ENCODE measurements at places on chromosomes 3 and 15. TPM values are rescaled to one million over a fixed set of nuclear protein-coding genes. Genes with fewer than 3 reads are reported as not detected.

SPATA12 gene
- total RNA-seq, result 0.29 TPM

CAND2 gene
- 0.37 TPM for total RNA-seq

TRPC1 gene
- 8.6 TPM for total RNA-seq

EPHB1 gene
- 0.06 TPM for total RNA-seq

ENTPD3 gene
- total RNA-seq, result 0.03 TPM

SHC4 gene
- 0.92 TPM for total RNA-seq

SLC25A26 gene
- 20.2 TPM for total RNA-seq

RPP25 gene
- 28.2 TPM for total RNA-seq

COL6A6 gene
- total RNA-seq, result not detected

HHLA2 gene
- 0.03 TPM for total RNA-seq

IL5RA gene
- not detected for total RNA-seq

TRH gene
- total RNA-seq, result not detected

IFT80 gene
- total RNA-seq, result 11.6 TPM

SERINC4 gene
- 0.09 TPM for total RNA-seq

SEMA3G gene
- 0.06 TPM for total RNA-seq

CFAP44 gene
- 1.5 TPM for total RNA-seq

ADAMTS9 gene
- total RNA-seq, result 0.63 TPM

CPB1 gene
- not detected for total RNA-seq

GLDN gene
- 0.08 TPM for total RNA-seq

MAPKBP1 gene
- 4.9 TPM for total RNA-seq

ESYT3 gene
- total RNA-seq, result 0.37 TPM

PTPN9 gene
- total RNA-seq, result 47.4 TPM

COPB2 gene
- total RNA-seq, result 60.7 TPM

TM4SF1 gene
- 1,031 TPM for total RNA-seq

HHATL gene
- not detected for total RNA-seq

BLOC1S6 gene
- 18.8 TPM for total RNA-seq

ITIH4 gene
- total RNA-seq, result 0.61 TPM

EHHADH gene
- 2.9 TPM for total RNA-seq

GOLGA8M gene
- total RNA-seq, result 0.07 TPM

TMEM207 gene
- not detected for total RNA-seq

IVD gene
- 11.7 TPM for total RNA-seq

LCMT2 gene
- total RNA-seq, result 6.6 TPM

IMPG2 gene
- not detected for total RNA-seq

TGFBR2 gene
- 57.1 TPM for total RNA-seq

RTP3 gene
- total RNA-seq, result not detected

HRG gene
- not detected for total RNA-seq

IL12A gene
- 1.4 TPM for total RNA-seq

LYZL4 gene
- total RNA-seq, result not detected

HIGD2B gene
- not detected for total RNA-seq

CCR8 gene
- not detected for total RNA-seq

ACVR2B gene
- total RNA-seq, result 2.6 TPM

SH3GL3 gene
- 0.25 TPM for total RNA-seq

CACNA2D2 gene
- total RNA-seq, result 0.53 TPM

YEATS2 gene
- 12.3 TPM for total RNA-seq

TAMM41 gene
- total RNA-seq, result 23.1 TPM

ZNF148 gene
- 9.4 TPM for total RNA-seq

RAD54L2 gene
- 3.9 TPM for total RNA-seq

TCAIM gene
- total RNA-seq, result 7.7 TPM

SLC6A11 gene
- 0.06 TPM for total RNA-seq

EXD1 gene
- 0.14 TPM for total RNA-seq

RBP2 gene
- total RNA-seq, result not detected

CYP19A1 gene
- 0.10 TPM for total RNA-seq

OR4M2 gene
- not detected for total RNA-seq

OR5K1 gene
- total RNA-seq, result not detected

CCR9 gene
- total RNA-seq, result not detected

FILIP1L gene
- 0.22 TPM for total RNA-seq

GCNT3 gene
- 105 TPM for total RNA-seq

JMJD7 gene
- 3.4 TPM for total RNA-seq

RSRC1 gene
- total RNA-seq, result 26.1 TPM

Data from A549 treated with AZD2906 at 1 μM for 4 hours (cell line).